ENCODE measurements at places on chromosomes 7 and 10. TPM values are rescaled to one million over a fixed set of nuclear protein-coding genes. Genes with fewer than 3 reads are reported as not detected.

CLDN4 gene
- total RNA-seq: 0.26 TPM

HTR5A gene
- not detected for total RNA-seq

SLC16A9 gene
- 0.26 TPM for total RNA-seq

SLC39A12 gene
- not detected for total RNA-seq

CNTNAP2 gene
- total RNA-seq: not detected

TEX36 gene
- not detected for total RNA-seq

LSM5 gene
- total RNA-seq: 13.6 TPM

ACBD7 gene
- under 0.01 TPM for total RNA-seq

PPIA gene
- total RNA-seq: 1,161 TPM

Measured in fibroblast of lung (primary cell).